Daoy (cell line): ENCODE measurements at places on chromosomes 16 and 17. TPM values are rescaled to one million over a fixed set of nuclear protein-coding genes. Genes with fewer than 3 reads are reported as not detected.

The SULT1A2 gene
- not detected in 2 replicates for total RNA-seq

- DNase-seq = no peak
Observed at GRCh38 chr16:5852151-5852550, 754.6 kb upstream of the EEF2KMT start.

GRCh38 chr16:76176616-76177015, 100.6 kb upstream of the CNTNAP4 start:
- no peak for DNase-seq

GRCh38 chr16:10981697-10982216, 37.4 kb downstream of the CLEC16A start:
- DNase-seq = no peak
